ENCODE measurements at places on chromosomes 6 and 20.
A peak's percentile ranks its signal among the peaks of the same experiment; 100 is the strongest.

GRCh38 chr20:22699396-22699795 lies 115.0 kb upstream of the FOXA2 start:
- no peak for DNase-seq

DNA sequence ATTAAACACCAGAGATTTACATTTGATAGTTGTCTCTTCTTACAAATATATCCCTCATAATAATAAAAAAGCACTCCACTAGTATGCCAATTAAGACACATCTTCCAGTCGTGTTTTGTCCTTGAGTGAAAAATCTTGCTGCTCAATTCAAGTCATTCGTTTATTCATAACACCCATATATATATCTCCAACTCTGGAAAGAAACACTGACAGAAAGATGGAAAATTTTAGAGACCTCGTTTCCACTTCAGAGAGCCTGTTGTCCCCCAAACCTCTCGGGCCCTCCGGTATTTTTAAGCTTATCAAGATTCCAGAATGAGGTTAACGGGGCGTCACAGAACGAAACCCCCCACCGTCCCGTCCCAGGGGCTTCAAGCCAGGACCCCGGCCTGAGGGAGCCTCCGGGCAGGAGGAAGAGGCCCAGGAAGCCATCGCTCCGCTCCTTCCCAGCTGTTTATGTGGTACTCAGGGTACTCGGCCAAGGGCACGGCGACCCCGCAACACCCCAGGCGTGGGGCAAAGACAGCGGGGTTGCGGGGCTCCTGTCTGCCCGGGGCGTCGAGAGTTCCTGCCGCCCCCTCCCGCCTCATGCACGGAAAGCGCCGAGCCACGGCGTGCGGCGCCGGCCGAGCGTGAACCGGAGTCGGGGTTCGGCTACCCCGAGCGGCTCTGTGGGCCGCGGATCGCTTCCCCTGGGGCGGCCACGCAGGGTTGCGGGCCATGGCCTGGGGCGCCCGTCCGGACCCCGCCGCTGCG lies 623 bp upstream of the SNX9 start:
- DNase-seq, result no peak

DNA sequence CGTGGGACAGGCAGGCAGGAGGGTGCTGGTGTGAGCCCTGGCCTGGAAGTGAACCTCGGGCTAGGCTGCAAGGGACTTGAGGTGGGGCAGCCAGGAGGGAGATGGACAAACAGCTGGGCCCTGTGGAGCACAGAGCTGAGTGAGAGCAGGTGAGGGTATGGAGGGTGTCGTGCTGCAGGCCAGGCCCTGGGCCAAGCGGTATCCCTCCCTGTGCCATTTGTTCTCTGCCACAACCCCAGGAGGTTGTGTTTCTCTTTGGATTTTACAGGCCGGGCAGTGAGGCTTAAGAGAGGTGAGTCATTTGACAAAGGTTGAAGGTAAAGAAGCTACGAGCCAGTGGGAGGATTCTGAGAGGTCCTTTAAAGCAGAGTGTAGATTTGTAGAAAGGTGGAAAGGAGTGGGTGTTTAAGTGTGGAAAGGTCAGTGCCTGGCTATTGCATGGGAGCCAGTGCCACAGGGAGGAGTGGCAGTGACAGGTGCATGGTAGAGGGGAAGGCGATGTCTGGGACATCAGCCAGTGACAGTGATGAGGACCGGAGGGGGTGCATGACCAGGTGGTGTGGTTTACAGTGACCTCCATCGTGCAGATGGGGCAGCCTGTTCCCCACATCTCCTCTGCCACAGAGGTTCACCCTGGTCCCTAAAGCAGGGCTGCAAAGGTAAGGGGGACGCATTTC lies 39.8 kb downstream of the GMPR start:
- DNase-seq, result no peak

DNA sequence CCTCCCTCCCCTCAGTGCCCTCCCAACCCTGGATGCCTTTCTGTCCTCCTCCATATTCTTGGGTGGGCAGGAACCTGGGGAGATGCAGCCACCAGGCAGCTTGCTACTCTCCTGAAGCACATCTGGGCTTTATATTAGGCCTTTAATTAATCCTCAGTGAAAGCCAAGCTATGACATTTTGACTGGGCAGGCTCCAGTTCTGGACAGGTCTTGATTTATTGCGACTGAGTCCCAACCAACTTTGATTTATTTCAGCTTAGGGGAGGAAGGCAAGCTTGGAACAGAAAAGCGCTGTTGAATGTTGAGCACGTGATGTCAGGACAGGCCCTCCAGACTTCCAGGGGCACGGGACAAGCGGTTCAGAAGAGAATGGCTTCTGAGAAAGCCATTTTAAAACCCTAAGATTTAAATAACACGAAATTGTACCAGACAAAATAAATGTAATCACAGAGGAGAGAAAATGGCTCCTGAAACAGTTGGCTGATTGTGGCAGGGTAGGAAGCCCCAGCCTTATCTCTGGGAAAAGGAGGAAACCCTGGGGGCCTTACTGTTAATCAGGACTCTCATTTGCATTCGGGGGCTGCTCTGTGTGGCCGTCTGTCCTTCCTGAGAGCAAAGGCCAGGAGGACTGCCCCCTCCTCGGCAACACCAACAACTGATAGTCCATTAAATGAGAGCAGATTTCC lies 294.2 kb downstream of the FOXC1 start:
- DNase-seq, result no peak

DNA sequence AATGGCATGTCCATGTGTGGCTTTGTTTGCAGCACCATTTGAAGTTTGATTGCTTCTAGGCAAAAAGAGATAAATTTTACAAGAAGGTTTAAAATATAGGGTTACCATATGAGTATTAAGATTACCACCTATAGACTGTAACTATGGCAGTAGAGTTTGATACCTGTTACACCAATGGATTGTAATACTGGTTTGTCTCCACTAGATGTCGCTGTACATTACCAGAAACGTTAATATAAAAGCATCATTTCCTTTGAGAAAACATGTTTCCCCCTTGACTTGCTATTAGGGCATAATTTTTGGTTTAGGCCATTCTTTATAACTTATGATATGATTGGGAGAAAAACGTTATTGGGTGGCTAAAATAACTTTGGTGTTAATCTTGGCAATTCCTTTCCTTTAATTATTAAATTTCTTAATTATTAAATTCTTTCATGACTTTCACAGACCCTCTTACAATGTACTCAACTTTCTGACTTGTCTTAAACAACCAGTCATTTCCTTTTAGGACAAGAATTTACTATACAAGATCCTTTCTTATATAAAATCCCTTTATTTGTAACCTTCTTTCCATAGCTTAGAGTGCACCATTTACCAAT lies 42.8 kb downstream of the HLA-DPB1 start:
- DNase-seq, result peak; percentile 7

DNA sequence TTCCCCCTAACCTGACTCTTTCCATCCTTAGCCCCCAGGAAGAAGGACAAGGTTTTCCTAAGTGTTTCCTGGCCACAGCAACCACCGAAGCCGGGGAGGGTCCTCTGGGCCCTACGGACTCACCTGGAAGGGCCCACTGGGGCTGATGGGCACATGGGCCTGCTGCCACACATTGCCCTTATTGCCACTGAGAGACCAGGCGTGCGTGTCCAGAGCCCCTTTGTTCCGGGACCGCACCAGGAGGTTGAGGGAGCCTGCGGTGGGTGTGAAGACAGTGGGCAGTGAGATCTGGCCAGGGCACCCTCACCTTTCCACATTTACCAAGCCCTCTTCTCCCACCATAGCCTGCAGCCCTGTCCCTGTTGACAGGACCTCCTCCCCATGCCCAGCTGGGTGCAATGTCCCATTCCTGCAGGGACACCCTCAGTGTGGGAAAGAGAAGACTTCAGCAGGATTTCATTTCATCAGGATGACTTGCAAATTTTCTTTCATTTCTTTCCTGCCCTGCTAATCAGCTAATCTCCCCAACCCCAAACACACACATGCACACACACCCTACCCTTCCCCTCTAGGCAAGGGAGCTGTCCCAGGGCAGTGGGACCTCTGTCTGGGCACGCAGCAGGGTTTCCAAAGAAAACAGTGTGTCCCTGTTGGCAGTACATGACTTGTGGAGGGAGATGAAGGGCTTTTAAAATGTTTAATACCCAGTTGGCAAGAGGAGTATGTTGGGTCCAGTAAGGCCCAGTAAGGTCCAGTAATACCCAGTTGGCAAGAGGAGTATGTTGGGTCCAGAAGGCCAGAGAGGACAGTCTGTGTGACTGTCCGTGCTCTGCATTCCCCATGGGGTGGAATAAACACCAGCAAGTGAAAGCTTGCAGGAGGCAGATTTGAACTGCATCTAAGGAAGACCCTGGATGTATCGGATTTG lies 59.0 kb downstream of the MDGA1 start:
- DNase-seq, result no peak

GRCh38 chr6:711925-712324 lies 19.0 kb upstream of the EXOC2 start:
- DNase-seq, result no peak

DNA sequence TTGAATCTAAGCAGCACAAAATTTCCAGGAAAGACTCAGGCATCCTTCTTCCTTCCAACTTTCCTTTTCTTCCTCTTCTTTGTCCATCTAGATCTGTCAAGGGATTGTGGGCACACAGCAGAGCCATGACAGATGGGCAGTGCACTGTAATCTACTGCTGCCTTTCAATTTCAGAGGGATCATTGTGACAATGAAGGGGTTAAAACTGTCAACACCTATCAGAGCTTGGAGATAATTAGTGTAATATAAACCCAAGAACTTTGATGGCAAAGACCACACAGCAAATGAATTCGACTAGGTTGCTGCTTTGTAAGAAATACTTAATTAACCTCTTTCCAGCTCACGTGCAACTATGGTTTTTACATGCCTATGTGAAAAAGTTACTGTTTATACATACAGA lies 55.0 kb downstream of the SAMD5 start:
- DNase-seq, result no peak

DNA sequence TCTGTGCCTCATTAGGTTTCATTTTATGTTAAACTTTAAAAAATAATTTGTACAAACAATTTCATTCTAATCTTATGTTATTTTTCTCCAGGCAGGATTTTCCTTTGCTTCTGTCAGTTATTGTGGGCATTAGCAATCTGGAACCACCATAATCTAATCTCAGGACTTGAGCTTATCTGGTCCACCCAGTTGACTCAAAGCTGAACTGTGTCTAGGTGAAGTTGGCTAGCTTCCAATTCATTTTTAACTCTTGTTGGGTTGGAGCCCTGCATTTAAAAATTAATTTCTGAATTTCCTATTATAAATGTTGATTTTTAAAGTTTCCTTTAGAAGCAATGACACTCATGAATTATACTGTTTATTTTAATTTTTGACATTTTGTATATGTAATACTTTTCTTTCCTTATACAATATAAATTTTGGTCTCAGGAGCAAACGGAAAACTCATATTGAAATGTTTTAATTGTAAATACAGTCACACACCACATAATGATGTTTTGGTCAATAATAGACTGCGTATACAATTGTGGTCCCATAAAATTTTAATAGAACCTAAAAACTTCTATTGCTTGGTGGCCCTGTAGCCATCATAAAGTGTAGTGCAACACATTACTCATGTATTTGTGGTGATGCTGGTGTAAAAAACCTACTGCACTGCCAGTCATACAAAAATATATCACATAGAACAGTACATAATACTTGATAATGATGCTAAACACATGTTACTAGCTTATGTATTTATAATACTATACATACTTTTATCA lies 121.3 kb downstream of the CLVS2 start:
- DNase-seq, result no peak

GRCh38 chr20:56781108-56781739 lies 152.1 kb downstream of the TFAP2C start:
- DNase-seq, result no peak

- no peak for DNase-seq
These were observed 2.9 kb downstream of the MAP7 start for GRCh38 chr6:136547336-136547735.

DNA sequence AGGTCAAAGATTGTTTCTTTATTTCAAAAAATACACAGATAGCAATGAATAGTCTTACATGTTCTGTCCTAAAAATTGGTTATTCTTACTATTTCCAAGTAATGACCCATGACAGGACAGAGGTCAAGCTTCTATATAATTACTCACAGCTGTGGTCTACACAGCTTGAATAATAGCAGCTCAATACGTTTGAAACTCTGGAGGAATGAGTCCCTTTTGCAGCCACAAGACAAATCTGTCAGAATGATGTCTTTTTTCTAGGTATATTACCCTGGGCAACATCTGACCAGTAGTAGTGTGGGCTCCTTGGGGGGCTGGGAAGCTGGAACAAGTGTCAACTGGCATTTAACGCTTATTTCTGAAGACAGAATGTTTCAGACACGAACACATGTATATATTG lies 84.9 kb upstream of the HTR1B start:
- DNase-seq, result no peak

DNA sequence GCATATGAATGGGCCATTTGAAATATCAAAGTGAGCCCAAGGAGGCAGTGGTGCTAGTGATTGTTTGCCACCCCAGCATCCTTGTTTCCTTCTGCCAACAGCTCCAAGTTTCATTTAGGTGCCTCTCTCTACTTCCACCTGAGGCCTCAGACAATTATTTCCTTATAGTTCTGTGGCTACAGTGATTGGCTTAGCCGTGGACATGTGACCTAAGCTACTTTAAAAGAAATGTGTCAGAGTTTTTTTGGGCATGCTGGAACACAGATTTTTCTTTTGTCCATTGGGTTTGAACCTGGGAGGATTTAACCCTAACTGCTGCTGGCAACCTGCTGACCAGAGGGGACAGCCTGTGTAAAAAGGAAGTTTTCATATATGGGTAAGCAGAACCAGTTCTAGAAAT lies 319.4 kb downstream of the CD109 start:
- DNase-seq, result no peak

GRCh38 chr6:154898821-154899220 lies 96.3 kb upstream of the TIAM2 start:
- no peak for DNase-seq

- no peak for DNase-seq
These were observed 803 bp downstream of the MICB start for GRCh38 chr6:31498748-31499147.

DNA sequence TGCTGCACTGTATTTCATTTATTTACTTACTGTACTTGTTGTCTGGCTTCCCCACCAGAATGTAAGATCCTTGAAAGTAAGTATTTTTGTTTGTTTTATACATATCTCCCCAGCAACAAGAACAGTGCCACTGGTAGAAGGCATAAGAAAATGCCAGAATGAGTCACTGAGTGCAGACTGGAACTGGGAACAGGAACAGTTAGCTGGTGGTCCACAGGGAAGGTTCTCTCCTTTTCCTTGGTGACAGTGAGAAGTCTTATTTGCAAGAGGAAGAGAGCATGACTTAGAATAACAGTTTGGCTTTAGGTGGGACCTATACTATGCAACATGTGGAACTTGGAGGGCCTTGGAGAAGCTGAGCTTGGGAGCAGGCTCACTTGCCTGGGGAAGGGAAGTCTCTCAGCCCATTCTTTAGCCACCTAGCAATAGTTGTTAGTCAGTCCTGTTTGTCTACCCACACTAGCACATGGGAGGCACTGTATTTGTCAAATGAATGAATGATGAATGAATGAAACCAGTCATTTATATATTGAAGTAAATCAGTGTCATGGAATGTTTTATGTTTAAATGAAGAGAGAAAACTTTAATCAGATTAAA lies 203.5 kb downstream of the KCNQ5 start:
- DNase-seq, result peak; percentile 22

- no peak for DNase-seq
These were observed 40.0 kb downstream of the BICRAL start for GRCh38 chr6:42821846-42822245.
